ENCODE measurements at places on chromosomes 3 and 15.

- DNase-seq, result no peak
These were observed 11.5 kb upstream of the PARP14 start for GRCh38 chr3:122668930-122669730.

DNA sequence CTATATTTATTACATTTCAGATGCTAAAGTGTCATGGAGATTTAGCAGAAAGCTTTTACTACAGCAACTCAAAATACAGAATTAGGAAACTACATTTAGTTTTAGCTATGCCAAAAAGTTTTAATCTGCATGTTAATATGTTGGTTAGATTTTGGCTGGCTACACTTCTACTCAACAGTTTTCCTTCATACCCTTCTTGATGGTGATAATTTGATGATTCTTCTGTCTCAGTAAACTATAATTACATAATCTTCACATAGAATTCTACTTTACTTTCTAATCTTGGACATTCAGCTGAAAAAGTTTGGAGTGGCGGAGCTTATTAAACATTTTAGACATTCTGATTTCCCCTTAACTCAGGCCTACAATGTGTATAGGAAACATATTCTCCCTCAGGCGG is 10.0 kb upstream of the UTS2B start:
- no peak for DNase-seq

DNA sequence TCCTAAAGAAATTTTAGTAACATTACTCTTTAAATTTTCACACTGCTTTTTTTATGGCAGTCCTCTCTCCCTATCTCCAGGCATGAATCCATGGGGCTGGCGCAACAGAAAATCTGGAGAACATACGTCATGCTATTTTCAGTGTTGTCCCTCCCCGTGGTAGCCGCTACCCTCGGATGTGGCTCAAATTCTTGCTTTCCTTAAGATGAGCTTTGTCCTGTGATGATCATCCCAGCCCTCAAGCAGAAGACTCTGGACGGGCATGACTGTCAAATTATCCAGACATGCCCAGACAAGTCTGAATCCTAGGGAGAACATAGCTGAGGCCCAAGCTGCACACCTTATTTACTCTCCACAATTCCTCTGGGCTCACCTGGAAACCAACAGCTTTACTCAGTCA is 49.1 kb downstream of the FMN1 start:
- no peak for DNase-seq

- DNase-seq, result no peak
These were observed 63.2 kb downstream of the ASTE1 start for GRCh38 chr3:130963444-130963843.

DNA sequence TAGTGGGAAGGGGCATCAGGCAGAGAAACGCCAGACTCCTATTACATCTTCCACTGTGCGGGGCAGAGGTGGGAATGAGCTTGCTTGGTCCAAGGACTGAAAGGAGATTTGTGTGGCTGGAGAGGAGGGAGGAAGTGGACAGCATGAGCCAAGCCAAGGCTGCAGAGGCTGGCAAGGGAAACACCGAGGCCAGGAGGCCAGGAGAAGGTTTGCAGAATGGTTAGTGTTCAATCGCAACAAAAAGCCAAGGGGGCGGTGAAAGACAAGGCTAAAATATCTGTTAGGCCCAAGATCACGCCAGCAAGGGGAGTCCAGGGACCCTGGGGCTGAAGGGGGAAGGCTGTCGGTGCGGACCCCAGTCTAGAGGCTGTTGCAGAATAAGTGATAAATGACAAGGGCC is 75.8 kb downstream of the CPN2 start:
- DNase-seq, result no peak

DNA sequence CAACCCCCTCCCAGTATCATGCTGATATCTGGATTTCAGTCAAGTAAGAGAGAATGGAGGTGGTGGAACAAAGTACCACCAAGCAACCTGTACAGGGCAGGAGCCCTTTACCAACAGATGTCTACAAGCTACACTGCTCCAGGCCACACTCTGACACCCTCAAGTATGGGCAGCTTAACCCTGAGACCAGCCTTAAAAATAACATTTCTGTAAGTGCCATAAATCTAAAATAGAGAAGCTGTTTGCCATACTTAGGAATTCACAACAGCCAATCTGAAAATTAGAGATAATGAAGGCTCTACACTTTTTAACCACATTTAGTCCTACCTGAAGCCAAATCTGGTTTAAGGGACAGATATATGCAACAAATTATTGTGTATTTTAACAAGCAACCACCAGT is 59.7 kb downstream of the C3orf70 start:
- no peak for DNase-seq

DNA sequence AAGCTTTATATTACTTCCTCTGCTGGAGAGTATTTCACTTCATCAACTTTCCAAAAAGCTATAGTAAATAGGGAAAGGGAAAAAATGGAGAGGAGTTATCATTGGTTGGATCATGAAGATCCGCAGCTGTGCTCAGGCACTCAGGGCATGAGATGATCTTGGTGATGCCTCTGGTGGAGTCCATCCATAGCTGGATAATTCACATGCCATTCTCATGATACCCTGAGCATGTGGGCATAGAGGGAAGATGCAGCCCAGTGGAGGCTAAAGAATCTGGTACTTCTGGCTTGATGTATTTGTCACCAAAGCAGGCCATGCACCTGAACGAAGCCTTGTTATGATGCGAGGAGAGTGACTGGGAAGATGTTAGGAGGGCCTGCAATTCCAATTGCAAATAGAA is 150.2 kb downstream of the CHST2 start:
- no peak for DNase-seq

GRCh38 chr3:9864200-9864927 is 15.7 kb downstream of the CIDEC start:
- no peak for DNase-seq

DNA sequence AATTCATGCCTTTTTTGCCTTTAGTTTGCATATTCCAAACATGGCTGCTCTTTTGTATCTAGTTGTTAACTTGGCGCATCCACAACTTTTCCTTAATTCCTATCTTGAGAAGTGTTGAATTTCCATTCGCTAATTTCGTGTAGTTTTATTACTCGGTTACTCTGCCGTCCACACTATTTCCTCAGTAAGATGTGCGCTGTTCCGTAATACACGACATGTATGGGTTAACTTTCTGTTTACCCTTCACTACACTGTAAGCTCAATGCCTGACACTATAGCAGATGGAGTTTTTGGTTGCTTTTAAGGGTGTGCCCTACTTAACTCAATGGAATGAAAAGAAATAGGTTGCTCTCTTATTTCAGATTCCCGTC is 724 bp downstream of the RPSA start:
- no peak for DNase-seq

- no peak for DNase-seq
These were observed 1.8 kb downstream of the PRKCD start for GRCh38 chr3:53162672-53163443.

DNA sequence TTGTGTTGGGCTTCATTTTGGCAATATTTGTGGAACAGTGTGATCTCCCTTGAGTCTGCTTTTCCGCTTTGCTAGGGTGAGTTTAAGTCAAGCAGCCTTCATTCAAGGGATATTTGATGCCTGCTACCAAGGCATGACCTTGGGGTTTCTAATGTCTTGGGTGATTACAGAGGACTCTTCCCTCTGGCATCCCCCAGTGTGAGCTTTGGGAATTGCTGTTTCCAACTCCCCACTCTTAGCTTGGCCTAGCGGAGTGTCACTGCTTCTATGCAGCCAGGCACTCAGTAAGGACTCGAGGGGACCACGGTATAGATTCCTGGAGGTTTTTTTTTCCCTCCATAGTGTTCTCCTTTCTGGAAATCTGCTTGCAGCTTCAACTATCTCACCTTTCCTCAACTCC is 21.1 kb downstream of the GCNT3 start:
- DNase-seq, result peak; percentile 88

DNA sequence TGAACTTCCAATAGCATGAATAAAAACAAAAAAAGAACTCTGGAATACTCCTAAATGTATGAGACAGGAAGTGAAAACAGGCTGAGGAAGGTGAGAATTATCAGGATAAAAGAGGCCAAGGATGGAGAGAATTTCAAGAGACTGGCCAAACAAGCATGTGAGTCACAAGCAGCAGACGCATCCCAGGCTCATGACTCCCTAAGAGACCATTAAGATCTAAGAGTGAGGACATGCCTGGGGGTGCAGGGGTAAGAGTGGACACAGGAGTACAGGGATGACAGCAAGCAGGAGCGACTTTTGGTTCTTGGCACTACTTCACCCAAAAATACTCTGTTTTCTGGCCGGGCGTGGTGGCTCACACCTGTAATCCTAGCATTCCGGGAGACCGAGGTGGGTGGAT is 7.1 kb downstream of the SCAMP2 start:
- DNase-seq, result no peak

GRCh38 chr3:14216257-14217048 is 37.8 kb downstream of the LSM3 start:
- DNase-seq, result peak; percentile 97

- DNase-seq, result no peak
These were observed 53.7 kb downstream of the CD47 start for GRCh38 chr3:108036984-108037741.

GRCh38 chr15:66825139-66825538 is 123.1 kb downstream of the SMAD6 start:
- DNase-seq, result no peak

DNA sequence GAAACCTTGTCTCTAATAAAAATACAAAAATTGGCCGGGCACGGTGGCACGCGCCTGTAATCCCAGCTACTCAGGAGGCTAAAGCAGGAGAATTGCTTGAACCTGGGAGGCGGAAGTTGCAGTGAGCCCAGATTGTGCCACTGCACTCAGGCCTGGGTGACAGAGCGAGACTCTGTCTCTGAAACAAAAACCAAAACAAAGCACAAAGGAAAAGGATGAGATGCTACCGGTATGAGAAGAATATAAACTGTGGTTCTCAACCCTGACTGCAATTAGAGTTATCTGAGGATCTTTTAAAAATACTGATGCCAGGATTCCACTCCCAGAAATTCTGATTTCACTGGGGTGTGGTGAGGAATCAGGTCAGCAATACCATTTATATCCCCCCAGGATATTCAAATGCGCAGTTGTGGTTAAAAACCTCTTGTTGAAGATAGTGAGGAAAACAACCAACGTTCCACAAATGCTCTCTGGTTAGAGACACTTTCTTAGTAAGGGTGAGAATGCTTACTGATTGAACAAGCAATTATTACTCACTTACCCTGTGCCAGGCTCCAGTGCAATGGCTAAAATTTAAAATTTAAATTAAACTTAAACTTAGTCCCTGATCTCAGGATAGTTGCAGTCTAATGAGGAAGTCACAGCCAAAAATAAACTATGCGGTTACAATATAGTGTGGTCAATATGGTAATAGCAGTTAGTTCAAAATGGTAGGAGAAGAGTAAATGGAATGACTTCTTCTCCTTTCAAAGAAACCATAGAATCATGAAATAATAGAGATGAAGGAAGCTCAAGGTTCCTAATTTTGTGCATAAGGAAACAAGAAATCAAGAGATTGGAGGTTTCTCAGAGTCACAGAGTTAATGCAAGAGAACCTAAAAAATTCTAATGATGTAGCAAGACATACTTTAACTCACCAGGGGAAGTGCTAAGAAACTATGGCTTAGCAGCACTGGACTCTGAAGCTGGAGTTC is 109.5 kb downstream of the SSR3 start:
- DNase-seq, result no peak

GRCh38 chr3:54447427-54447826 is 325.1 kb downstream of the CACNA2D3 start:
- DNase-seq, result no peak

GRCh38 chr3:94004301-94004910 is 24.0 kb downstream of the STX19 start:
- peak; percentile 61 for DNase-seq

GRCh38 chr3:31732548-31732947 is 199.8 kb downstream of the STT3B start:
- no peak for DNase-seq

DNA sequence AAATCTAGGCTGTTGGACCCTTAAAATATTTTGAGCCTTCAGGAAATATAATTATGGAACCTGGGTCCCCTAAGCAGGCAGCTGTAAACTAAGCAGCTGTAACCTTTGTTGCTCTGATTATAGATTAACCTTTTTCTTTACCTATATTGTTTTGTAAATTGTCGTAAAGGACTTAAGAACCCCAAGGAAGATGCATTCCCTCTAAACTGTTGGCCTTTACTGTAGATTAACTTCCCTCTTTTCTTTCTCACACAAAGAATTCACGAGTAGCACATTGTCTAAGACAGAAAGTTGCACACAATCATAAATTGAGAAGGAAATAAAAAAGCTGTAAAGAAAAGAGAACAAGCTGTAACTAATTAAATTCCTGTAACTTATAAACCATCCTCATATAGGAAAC is 877.3 kb downstream of the ROBO2 start:
- peak; percentile 30 for DNase-seq

DNA sequence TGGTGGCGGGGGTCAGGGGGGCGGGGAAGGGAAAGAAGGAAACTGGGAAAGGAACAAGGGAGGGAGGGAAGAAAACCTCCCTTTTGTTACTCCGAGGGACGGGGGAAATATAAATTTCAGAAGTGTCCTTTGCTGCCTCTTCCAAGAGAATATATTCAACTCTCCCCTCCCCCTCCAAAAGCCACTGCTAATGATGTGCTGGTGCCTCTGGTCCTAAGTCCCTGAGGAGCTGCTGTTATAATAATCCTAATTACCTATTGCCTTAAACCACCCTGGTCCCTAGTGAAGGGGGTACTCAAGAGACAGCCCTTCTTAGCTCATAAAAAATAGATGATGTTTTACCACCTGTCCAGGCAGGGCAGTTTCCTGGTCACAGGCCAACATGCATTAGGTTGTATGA is 118.3 kb upstream of the TRIM42 start:
- no peak for DNase-seq

DNA sequence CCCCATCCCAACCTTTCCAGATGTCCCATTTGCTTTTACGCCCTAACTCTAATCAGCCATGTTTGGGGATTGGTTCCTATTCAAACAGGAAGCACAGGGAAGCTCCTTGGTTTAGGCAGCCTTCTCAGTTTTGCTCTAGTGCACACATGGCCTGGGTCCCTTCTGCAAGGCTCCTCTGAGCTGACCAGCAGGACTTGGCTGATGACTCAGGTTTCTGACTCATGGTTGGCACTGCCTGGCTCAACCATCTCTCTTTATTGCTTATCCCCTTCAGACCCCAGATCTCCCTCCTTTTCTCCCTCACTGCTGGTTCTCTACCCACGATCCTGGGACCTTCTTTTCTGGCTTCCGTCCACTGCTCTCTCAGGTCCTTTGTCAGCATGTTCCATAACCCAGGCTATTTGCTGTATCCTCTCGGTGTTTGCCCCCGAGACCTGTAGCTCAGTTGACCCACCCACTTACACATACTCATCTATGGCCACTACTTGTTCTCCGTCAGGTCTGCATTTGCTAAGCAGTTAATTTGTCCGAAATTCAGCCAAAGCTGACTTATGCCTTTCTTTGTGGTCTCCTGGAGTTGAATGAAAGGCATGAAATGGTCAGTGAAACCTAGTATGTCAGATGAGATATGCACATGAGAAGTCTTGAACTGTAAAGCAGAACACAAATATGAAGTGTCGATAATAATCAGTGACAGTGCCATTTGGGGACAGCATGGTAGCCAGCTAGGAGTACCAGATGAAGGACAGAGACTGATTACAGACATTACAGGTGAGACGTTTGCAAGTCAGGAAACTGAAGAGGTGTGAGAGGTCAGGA is 323.5 kb upstream of the ROPN1 start:
- DNase-seq, result no peak
